ENCODE measurements at places on chromosomes 5 and 9. TPM values are rescaled to one million over a fixed set of nuclear protein-coding genes. Genes with fewer than 3 reads are reported as not detected.

TSLP gene
- not detected for total RNA-seq

GRCh38 chr9:118575341-118576070, 793.7 kb downstream of the BRINP1 start:
- DNase-seq, result no peak

PPP2CA gene
- 103 TPM for total RNA-seq

DNA sequence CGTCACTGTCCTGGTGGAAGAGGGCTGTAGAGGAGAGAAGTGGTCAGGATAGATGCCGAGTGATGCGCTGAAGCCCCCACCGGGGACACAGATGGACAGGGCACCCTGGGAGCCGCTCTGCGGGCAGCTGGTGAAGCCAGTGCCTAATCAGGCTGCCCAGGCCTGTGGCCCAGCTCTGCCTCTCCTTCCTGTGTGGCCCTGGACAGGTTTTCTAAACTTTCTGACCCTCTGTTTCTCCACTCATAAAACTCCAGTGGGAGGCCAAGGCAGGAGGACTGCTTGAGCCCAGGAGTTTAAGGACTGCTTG, 86.1 kb downstream of the C5orf15 start:
- no peak for DNase-seq

DNA sequence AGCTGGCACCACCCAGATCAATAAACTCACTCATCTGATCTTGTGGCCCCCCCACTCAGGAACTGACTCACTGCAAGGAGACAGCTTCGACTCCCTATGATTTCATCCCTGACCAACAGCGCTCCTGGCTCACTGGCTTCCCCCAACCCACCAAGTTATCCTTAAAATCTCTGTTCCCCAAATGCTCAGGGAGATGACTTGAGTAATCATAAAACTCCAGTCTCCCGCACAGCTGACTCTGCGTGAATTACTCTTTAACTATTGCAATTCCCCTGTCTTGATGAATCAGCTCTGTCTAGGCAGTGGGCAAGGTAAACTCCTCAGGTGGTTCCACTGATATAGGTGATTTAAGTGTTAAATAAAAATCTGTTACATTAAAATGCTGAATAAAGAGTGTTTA, 1.9 kb upstream of the TRIM32 start:
- no peak for DNase-seq
